Right ventricle myocardium inferior (tissue), 1 donor: ENCODE measurements at places on chromosomes 12 and 14.

- DNase-seq, result no peak
Measured at GRCh38 chr14:75254381-75254822, 24.2 kb upstream of the FOS start.

GRCh38 chr14:49992036-49992435, 99.2 kb downstream of the ARF6 start:
- DNase-seq, result no peak

GRCh38 chr14:65057695-65058094, 44.6 kb downstream of the MAX start:
- no peak for DNase-seq

DNA sequence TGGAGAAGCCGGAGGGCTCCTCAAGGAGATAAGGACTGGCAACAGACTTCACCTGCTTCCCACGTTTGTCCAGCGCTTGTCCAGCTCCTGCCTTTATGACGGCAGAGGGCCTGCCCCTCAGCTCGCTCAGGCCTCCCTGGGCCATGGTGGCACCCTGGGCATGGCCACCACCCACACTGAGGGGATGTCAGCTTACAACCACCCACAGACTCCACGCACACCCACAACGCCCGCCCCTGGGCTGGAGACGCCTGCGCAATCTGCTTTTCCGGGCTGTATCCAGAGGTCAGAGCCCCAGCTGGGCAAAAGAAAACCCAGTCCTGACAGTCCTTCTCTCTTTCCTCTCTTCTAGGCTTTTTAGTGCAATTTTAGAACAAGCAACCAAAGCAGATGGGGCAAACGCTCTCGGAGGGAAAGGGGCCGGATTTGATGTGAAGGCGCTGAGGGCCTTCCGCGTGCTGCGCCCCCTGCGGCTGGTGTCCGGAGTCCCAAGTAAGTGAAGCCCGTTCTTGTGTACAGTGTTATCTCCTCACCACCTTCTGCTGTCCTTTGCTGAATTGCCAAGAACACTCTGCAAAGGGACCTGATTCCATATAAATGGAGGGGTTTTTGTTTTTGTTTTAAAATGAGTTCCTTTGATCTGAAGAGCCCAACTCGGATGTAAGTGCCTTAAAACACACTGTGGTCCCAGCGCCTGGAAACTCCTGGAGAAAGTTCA, 337.4 kb upstream of the FKBP4 start:
- peak; percentile 68 for DNase-seq

- no peak for DNase-seq
Measured at GRCh38 chr12:23005387-23005786, 380.4 kb downstream of the ETNK1 start.

GRCh38 chr12:88867510-88867909, 287.2 kb upstream of the KITLG start:
- no peak for DNase-seq

DNA sequence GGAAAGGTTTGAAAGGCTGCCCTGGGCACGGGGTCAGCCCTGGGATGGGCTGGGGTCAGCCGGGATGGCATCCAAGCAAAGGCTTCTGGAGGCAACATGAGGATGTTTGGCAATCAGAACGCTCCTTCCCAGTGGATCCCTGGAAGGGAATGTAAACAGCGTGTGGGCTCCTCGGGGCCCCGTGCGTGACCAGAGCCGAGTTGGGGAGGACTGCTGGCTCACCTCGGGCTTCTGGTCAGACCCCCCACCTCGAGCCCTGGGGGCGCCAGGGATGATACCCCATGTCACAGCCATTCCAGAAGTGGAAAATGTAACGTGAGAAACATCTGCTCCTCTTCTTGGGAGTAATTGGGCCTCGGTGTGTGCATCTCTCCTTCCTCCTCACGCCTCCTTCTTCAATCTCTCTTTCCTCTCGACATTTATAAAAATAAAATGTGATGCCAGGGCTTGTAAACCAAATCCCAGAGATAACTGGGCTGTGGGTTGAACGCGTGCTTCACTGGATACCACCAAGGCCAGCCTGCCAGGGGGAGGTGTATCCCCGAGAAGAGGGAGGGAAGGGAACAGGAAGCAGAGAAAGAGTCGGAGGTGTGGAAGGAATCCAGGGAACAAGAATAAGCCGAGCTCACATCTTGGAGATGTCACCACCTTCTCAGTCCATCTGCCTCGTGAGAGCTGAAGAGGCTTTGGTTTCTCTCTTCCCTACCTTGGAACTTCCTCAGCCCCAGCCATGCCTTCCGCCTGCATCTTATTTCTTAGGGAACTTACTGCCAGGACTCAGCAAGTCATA, 144.8 kb downstream of the NUAK1 start:
- DNase-seq, result peak; percentile 16

DNA sequence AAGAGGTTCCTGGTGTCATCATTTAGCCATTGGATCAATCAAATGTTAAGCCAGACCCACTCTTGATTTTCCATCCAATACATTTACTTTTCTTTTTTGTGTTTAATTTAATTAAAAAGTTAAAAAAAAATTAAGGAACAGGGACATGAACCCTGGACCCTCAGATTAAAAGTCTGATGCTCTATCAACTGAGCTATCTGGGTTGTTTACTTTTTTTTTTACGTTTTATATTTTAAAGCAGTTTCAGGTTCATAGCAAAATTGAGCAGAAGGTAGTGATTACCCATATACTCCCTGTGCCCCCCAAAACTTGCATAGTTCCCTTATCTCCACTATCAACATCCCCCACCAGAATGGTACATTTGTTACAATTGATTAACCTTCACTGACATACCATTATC, 3.0 kb upstream of the ACOT4 start:
- no peak for DNase-seq

GRCh38 chr12:64009321-64010068, 165.0 kb downstream of the SRGAP1 start:
- DNase-seq, result no peak

GRCh38 chr12:19491863-19492262, 52.6 kb downstream of the AEBP2 start:
- no peak for DNase-seq
